ENCODE measurements at places on chromosomes 3 and 15.

DNA sequence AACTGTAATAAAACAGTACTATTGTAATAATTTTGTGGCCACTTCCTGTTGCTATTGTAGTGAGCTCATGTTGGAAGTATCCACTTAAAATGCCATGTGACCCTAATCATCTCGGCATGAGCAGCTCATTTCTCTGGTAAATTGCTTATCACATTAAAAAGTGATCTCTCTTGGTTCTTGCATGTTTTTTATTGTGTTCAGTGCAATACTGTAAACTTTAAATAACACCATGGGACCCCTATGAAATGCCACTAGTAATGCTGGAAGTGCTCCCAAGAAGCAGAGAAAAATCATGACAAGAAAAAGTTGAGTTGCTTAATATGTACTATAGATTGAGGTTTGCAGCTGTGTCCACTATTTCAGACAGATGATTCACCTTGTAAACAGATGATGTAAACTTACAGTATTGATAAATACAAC lies 45.6 kb downstream of the NMD3 start:
- no peak for DNase-seq

DNA sequence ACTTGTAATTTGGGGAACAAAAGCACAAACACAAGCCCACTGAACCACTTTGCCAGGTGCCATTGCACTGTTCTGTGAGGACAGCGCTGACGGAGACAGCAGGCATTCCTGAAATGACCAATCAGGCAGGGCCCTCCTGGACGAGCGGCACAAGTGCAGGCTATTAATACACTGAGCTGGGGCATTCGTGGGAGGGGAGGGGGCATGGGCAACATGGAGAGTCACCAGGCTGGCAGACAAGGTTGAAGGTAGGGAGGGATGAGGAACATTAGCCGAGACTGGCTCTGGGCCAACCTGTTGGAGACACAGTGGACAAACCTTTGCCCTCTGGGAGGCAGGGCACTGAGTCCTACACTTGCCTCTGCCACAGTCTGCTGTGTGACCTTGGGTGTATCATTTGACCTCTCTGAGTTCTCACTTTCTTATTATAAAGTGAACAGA lies 45.6 kb downstream of the NOX5 start:
- DNase-seq = no peak

- DNase-seq = no peak
Measured at GRCh38 chr3:146540978-146541377, 3.4 kb downstream of the PLSCR1 start.

GRCh38 chr15:67743558-67743957 lies 81.8 kb upstream of the SKOR1 start:
- DNase-seq = no peak

GRCh38 chr3:16884748-16885592 lies at the start of gene PLCL2:
TSS of gene PLCL2 (plus strand) at chr3:16884955. CDS start at chr3:16885040, 85 bp downstream.
- no peak for DNase-seq
